ENCODE measurements at places on chromosomes 6 and 20.

DNA sequence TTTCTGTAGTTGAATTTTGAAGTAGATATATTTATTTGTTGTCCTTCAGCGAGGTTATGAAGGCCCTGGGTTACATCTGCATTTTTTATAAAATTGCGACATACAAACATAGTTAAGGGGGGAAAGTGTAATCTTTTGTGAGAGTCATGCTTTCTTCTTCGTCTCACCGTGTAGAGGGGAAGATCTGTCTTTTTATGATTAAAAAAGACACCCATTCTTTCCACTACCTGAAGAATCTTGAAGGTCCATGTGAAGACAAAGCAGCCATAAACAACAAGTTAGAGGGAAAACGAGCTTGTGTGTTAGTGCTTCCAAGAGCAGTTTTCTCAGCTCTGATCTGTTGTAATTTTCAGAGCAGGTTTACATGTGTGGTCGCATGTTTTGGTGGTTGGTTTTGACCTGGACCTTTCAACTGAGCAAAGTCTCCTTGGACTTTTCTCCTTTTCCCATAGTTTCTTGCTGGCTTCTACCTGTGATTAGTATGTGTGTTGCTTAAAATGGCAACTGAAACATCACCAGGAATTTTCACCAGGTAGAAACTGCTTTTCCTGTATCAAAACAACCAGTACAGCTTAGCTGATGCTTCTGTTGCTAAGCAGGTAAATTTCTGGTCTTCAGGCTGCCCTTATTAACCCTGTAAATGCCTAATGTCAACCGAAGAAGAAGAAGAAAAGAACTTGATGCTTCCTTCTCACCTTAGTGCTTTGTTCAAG lies 37.3 kb downstream of the RREB1 start:
- DNase-seq: no peak

DNA sequence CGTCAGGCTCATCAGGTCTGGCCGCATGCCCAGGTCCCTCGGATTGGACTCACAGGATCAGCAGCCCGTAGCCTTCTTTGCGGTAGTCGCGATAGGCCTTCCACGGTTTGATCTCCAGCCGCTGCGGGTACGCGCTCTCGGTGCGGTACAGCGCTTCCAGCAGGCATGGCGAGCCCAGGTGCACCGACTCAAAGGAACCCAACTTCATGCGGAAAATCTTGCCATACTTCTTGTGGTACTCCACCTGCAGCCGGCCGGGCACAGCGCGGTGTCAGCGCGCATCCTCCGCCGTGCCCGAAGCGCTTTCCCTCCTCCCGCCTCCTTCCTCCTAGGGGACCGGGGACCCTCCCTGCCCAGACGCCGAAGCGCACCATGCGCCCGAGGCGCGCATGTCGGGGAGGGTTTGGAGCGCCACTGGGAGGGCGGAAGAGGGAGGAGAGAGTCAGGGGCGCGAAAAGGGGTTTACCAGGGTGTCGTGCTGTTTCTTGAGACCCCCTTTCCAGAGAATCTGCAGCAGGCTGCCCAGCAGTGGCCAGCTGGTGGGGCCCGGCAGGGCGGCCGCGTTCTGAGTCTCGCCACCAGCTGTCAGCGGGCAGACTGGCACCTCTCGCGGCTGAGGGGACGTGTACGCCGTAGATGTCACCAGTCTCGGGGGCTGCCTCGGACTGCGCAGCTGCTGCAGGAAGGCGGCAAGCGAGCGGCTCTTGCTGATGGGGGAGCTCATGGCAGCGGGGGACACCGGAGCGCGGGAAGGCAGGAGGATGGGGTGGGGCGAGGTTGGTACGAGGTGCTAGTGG lies 732 bp downstream of the CYP24A1 start:
- DNase-seq: peak; percentile 24

DNA sequence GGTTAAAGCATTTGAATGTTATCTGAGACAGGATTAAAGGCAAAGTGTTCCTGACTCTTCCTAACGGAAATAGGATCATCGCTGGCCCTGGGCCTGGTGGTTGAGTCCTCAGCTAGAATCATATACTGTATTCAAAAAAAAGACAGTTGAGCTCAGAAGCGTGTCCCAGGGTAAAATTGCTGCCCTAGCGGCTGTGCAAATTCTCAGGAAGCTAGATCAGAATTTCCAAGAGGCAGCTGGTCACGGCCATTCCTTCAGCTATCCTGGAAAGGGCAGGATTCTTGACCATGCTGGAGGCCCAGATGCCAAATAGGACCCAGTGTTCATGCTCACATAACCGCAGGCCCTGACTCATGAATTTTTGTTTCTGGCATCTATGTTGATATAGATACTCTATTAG lies 67.4 kb downstream of the STMND1 start:
- peak; percentile 30 for DNase-seq

- no peak for DNase-seq
Observed at GRCh38 chr6:41077536-41077935, 4.8 kb downstream of the NFYA start.

- peak; percentile 97 for DNase-seq
Observed at GRCh38 chr20:55160996-55161395, 685.6 kb downstream of the DOK5 start.

GRCh38 chr6:15628499-15629131 lies 34.2 kb downstream of the DTNBP1 start:
- DNase-seq: peak; percentile 82

- DNase-seq: no peak
Observed at GRCh38 chr6:4774715-4775493, 1.3 kb upstream of the CDYL start.

- DNase-seq: peak; percentile 100
Observed at GRCh38 chr6:90369024-90369519, 72.4 kb upstream of the BACH2 start.

DNA sequence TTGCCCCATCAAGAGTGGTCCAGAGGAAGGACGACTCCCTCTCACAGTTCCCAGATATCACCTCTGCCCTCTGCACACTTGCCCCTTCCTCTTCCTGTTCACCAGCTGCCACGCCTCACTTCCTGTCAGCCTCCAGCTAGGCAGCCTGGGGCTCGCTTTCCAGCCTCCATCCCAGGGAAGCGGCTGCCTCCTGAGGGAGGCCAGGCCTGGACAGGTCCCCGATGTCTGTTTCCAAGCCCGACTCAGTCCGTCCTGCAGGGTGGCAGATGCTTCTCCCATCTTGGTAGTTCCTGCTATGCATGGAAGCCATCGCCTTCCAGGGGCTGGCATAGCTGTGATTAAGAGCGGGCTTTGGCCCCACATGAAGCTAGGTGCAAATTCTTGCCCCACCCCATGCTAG lies 233.5 kb upstream of the PMEPA1 start:
- no peak for DNase-seq

DNA sequence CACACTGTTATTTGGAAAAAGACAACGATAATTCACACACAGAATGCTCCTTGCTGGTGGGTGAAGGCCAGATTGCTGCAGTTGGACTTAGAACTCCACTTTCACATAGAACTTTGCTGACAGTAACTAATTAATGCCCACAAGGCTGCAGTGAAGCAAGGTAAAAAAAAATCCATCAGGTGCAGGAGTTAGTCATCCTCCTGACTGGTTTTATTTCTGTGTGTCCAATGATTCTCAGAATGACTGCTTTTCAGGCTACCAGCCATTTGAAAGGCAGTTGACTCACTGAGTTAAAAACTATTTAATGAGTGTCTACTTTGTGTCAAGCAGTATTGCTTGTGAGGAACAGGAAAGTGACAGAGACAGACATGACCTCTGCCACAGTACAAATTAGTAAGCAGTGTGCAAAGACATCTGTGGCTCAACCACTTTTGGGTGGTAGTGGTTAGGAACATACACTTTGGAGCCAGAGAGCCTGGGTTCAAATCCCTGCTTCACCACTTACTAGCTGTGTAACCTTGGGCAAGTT lies 41.9 kb downstream of the ELOVL5 start:
- DNase-seq: peak; percentile 36

GRCh38 chr6:109612268-109612667 lies 78.7 kb downstream of the AK9 start:
- DNase-seq: no peak

DNA sequence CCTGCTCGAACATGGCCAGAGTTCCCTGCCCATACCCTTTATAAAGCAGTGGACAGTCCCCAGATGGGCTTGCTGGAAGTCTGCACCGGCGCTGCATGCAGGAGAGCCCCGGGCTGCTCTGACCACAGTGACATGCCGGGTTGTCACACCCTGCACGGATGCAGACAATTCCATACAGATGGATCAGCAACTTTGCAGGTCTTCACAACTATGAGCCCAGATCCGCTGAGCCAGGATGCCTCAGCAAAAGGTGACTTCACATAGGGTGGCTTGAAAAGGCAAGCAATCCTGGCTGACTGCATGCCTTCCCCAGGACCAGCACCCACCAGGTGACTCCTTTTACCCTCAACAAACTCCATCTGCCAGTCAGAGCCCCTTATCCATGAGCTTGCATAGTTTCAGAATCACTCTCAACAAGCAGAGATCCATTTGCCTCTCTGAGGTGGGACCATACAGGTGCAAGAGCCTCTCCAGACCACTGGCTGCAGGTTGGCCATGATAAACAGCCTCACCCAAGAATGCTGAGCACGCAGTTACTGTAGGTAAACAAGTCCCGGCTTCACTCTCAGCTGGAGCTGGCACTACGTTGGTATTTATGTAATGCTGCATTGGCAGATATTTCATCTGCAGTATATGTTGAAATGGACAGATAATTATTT lies 183.0 kb upstream of the QKI start:
- DNase-seq: no peak
